ENCODE measurements at places on chromosomes 3 and 15.

- DNase-seq: no peak
Observed at GRCh38 chr3:124846189-124846588, 41.0 kb downstream of the ITGB5 start.

DNA sequence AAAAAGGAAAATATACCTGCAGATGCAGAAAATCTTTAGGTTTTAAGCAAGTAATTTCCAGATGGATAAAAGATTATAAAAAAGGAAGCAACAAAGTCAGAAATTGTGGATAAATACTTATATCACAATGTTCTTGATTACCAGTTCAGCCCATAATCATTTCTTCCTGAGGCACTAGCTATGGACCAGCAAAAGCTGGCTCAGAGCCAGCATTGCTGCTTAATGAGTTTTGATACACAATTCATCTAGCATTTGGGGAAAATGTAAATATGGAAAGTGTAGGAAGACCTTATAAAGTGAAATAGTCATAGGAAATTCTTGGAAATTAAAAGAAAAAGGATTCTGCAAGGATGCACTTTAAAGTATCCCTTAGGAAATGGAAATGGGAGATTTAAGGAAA, 168.3 kb upstream of the GBE1 start:
- DNase-seq: no peak

GRCh38 chr3:172448661-172449465, 607 bp upstream of the GHSR start:
- DNase-seq: no peak

- no peak for DNase-seq
Observed at GRCh38 chr3:29152379-29152778, 128.5 kb upstream of the RBMS3 start.

DNA sequence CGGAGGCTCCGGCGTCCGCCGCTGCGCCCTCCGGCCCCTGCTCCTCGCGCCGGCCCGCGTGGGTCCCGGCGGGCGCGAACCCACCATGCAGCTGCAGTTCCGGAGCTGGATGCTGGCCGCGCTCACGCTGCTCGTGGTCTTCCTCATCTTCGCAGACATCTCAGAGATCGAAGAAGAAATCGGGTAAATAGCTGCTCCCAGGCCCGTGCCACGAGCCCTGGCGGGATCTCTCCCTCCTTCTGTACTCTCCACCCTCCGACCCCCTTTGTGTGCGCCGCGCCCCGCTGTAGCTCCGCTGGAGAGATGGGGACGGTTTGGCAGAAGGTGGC, 263 bp downstream of the ST8SIA2 start:
- DNase-seq: no peak

DNA sequence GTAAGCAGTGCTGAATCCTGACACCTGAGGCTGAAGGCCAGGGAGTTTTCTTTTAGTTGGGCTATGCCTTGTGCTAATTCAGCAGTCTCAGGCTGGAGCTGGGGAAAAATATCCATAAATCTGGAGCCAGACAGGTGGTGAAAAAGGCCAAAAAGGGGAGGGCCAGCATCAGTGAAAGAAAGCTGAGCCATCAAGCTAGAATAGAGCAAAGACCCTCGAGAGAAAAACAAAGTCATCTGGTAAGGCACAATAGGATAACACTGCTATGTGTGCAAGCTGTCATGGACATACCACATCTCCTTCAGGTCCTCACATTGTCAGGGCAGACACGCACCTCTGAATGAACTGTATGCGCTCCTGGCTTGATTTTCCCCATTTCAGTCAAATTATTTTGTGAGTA, 687.9 kb downstream of the SQOR start:
- no peak for DNase-seq

- no peak for DNase-seq
Observed at GRCh38 chr3:23495507-23495906, 292.4 kb downstream of the UBE2E2 start.

- DNase-seq: no peak
Observed at GRCh38 chr3:178238179-178238578, 298.1 kb upstream of the KCNMB2 start.

DNA sequence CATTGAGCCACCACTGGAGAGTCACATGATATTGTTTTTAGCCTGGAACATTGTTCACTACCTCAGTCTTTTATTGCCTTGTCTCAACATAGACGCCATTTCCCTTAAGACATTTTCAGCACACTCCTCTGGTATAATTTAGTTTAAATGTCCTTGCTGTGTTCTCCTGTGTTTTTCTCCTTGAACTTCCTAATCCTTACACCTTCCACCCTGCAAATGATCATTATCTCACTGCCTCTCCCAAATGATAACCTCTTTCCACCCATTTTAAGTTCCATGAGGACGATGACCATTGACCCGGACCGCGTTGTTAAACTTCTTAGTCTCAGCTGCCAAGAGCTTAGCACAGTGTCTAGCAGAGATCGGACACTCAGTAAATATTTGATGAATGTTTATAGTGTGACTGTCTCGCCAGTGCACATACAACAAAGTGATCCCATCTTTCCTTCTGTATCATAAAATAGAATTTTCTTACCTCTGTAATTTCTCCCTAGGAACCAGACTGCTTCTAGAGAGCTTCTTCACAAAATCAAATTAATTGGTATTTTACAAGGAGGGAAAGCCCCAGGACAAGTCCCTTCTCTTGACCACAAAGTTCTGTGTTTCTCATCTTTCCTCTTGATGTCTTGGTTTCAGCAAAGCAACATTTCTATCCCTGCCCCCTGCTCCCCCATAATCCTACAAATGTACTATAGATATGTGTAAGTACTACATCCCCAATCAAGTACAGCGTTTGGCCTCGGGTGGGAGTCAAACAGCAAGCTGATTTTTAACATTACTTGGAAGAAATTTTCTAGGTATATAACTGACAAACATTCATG, 429.6 kb downstream of the LPP start:
- no peak for DNase-seq

GRCh38 chr3:14874784-14875183, 56.0 kb downstream of the FGD5 start:
- DNase-seq: no peak

DNA sequence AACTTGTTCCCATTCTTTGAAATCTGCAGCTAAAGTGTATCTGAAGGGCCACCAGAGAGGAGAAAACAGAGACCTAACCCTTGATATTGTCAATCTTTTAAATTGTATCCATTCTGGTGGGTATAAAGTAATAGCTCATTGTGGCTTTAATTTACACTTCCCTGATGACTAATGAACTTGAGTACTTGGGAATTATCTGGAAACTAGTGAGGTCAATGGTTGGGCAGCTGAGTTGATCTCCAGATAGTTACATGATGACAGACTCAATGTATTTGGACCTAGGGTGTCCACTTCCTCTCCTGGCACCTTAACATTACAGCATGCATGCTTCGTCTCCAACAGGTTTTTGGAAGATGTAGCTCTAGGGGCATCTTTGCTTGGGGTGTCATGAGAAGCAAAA, 195.2 kb downstream of the PDCD6IP start:
- no peak for DNase-seq

DNA sequence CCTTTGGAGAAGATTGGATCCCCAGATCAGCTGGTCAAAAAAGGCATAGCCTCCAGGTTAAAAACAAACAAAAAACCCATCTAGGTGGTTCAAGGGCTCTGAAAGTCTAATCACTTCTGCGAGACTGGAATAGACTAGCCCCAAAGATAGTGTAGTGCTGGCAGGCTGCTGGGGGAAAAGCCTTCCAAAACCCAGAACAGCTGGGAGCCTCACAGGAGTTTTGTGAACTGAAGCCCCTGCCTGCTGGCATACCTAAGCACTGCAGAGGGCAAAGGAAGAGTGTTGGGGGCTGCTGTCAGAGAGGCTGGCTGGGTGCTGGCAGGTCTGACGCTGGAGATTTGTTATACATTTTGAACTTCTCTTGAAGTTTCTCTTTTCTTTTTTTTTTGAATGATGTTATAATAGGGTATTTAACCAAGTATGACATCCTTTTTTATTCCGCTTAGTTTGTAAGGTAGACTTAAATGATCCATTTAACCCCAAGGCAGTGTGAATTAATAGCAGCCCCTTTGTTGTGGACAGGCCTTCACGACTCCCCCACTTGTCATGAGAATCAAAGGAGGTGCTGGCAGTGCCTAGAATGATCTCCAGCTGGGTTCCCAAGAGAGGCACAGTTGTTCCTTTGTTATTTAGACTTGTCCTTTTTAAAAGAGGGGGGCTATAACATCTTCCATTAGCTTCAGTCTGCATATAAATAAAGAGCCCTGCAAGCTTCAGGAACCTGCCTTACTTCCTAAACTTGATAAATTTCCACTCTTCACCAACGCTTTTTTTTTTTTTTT, 53.9 kb downstream of the CRTC3 start:
- no peak for DNase-seq

- no peak for DNase-seq
Observed at GRCh38 chr3:62261121-62261520, 112.2 kb downstream of the FEZF2 start.

- DNase-seq: no peak
Observed at GRCh38 chr15:73956743-73957135, 30.5 kb downstream of the LOXL1 start.

- DNase-seq: no peak
Observed at GRCh38 chr15:70243686-70244540, 146.2 kb upstream of the TLE3 start.

GRCh38 chr15:68081869-68082505, 27.9 kb downstream of the PIAS1 start:
- no peak for DNase-seq

GRCh38 chr3:98784042-98784441, 20.9 kb downstream of the ST3GAL6 start:
- no peak for DNase-seq

All from activated CD4-positive, alpha-beta T cell treated with anti-CD3 and anti-CD28 coated beads, Interleukin-2, amount 50 U/mL, for 1 hour (primary cell).